Activated T-helper 1 cell treated with anti-CD3 and anti-CD28 coated beads, Interleukin-12 subunit alpha, Interleukin-12 subunit beta, Interleukin-2, Interleukin-4 antibody, amounts not matched to agents 30 ng/mL and 10 ng/mL and 1 ng/mL, durations not matched to agents 14 hours and 24 hours and 36 hours (primary cell): ENCODE measurements at places on chromosomes 3 and 15. TPM values are rescaled to one million over a fixed set of nuclear protein-coding genes. Genes with fewer than 3 reads are reported as not detected.
A peak's percentile ranks its signal among the peaks of the same experiment; 100 is the strongest.

DNA sequence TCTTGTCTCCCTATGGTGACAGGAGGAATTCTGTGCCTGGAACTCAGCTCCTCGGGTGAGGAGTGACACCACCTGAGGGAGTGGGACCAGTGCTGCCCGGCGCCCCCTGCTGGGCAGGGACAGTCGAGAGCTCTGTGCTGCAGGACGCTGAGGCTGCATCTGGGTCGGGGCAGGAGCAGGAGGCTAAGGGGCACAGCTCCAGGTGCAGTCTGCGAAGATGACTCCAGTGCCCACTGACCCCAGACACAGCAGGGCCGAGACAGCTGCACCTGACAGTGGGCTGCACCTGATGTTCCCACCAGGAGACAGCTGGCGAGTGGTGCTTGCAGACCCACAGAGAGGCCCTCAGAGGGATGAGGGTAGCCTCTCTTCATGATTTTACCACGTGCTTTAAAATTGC is 152.9 kb downstream of the ATP10A start:
- DNase-seq = peak; percentile 15

DNA sequence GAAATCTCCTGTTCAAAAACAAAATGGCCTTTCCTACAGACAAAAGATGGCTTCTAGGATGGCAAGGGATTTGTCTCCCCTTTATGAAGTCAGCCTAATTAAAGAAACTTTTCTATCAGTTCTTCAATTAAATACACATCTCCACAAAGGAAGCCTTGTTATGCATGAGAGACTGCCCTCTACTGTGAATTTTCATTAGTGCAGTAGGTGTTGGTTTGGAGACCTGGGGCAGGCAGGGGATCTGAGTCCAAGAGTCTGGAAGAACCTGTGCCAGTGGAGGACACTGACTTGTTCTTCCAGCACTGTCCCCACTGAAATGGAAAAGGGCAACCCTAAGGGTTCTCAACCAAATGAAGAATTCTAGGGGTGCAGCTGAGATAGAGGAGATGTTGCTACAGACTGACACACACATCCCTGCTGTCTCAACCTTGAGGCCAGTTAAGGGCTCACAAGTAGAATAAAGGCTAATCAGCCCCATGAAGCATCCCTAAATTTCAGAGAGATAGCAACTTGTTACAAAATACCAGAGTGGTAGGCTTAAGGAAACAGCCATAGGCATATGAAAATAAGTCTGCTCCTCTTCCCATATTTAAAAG is 174.0 kb upstream of the PRICKLE2 start:
- no peak for DNase-seq

DNA sequence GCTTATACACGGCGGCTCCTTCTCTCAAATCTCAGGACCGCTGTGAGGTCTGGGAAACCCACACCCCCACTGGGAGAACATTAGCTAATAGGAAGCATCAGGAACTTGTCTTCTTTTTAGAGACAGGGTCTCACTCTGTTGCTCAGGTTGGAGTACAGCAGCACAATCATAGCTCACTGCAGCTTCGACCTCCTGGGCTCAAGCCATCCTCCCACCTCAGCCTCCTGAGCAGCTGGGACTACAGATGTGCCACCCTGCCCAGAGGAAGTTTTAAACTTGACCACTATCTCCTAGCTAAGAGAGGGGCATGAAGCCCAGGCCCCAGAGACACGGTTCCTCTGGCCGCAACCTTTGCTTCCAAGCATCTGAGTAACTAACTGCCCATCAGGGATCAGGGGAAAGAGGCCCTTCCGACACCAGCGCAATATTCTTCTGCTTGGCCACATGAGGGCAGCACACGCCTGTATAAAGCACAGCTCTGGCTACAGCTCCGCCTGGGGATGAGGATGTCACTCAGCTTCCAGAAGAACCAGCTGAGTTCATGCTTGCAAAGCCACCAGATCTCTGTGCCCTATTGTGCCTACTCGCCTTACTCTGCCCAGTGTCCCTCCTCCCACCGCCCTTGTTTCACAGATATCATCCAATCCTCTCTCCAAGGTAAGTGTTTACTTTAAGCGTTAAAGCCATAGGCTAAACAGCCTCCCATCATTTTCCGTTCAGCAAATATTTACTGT is 57.6 kb upstream of the SLC6A11 start:
- no peak for DNase-seq

DNA sequence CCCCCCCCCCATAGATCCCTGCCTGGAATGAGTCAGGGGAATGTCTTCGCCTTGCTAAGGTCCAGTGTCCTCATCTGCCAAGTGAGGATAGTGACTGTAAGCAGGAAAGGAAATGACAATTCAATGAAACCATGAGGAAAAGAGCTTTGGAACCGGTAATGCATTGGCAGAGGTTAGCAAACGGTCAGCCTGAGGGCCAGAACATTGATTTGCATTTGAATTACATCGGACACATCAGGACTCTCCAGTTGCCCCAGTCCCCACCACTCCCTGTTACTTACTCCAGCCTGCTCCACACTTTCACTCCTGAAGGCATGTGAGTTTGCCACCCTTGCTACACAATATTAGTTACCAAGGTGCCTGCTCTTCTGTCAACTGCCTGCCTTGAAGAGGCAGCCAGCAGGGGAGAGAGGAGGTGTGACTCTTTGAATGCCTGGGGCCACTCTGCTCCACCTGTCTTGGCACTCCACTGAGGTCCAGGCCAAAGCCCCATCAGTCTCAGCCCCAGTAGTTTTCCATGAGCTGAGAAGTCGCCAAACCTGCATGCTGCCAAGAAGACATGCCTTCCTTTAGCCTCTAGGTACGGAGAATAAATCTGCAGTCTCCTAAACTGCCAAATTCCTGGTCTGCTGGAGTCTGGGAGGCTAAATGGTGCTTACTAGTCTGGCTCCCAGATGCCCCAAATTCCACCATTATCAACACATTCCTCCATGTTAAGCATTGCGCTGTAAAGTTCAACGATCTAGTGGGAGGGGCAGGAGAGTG is 191.7 kb upstream of the TLE3 start:
- DNase-seq = no peak

- no peak for DNase-seq
Measured at GRCh38 chr15:79881668-79882067, 15.1 kb downstream of the MTHFS start.

DNA sequence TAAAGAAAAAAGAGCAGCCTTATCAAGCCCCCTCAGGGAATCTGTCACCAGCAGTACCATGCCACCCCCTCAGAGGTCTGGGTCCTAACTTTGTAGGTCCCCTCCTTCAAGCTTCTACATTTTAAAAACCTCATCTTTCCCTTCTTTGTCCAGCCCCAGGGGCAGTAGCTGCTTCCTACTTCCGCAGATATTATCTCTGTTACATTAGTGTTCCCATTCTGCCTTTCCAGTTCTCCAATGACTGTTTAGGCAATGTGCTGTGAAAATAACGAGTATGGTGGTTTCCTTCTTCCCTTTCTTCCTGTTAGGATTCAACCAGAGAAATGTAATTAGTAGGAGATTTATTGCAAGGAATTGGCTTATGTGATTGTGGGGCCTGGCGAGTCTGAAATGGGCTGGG is 126.1 kb upstream of the TNIK start:
- DNase-seq = no peak

- no peak for DNase-seq
Measured at GRCh38 chr3:37558580-37558979, 303.1 kb upstream of the CTDSPL start.

DNA sequence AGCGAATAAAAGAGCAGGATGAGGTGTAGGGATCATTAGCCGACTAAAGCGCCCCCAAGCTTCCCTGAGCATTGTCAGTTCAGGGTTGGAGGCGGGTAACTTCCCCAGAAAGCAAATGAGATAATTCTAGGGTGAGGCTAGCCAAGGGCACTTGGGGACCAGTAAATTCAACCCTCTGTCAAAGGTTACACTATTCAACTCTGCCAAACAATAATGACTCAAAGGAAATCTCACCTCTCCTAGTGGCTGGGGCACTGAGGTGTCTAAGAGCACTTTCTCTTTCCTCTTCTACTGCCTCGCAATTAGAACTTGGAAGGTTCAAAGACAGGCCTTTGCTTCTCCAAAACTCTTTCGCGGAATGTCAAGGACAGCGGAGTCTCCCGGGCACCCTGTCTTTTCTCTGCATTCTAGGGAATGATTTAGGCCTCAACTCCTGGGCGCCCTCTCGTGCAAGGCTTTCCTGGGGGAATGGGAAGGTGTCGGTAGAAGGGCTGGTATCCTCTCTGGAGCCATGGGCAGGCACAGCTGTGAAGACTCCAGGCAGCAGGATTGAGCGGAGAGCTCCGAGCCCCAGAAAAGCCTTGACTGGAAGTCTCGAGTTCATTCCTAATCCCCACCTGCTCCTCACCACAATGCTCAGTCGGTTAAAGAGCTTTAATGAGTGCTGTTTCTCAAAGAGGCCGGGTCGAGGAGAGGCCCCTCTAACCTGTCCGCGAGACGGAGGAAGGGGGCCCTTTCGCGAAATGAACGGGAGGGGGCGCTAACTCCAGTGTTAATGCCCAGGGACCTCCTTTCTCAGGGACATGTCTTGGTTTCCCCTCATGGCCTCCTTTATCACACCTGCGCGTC is 21.9 kb downstream of the ZIC4 start:
- DNase-seq = no peak

DNA sequence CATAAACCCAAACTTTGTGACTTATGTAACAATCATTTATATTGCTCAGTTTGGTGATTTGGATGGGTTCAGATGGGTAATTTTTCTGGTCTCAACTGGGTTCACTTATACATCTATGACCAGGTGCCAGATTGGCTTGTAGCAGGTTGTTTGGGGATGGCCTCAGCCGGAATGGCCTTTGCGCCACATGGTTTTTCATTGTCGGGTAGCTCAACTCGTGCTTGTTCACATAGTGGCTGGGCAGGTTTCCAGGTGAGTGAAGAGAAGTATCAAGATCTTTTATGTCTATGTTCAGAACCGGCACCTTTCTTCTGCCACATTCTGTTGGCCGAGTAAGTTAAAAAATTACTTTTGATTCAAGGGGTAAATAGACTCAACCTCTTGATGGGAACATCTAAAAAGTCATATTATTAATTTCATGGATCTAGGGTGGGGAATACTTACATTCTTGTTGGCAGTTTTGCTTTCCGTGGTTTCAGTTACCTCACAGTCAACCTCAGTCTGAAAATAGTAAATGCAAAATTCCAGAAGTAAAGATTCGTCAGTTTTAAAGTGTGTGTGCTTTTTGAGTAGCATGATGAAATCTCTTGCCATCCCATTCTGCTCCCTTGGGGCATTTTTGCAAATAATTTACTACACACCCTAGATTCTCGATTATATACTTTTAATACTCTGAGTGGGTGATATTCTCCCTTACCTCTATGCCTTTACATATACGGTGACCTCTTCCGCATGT is 745.7 kb upstream of the CCDC54 start:
- no peak for DNase-seq

GRCh38 chr15:52975941-52976449 is 185.9 kb upstream of the ONECUT1 start:
- DNase-seq = no peak

GRCh38 chr3:194401346-194401745 is 2.3 kb upstream of the GP5 start:
- DNase-seq = no peak

- no peak for DNase-seq
Measured at GRCh38 chr3:188656196-188656982, 502.4 kb downstream of the LPP start.

DNA sequence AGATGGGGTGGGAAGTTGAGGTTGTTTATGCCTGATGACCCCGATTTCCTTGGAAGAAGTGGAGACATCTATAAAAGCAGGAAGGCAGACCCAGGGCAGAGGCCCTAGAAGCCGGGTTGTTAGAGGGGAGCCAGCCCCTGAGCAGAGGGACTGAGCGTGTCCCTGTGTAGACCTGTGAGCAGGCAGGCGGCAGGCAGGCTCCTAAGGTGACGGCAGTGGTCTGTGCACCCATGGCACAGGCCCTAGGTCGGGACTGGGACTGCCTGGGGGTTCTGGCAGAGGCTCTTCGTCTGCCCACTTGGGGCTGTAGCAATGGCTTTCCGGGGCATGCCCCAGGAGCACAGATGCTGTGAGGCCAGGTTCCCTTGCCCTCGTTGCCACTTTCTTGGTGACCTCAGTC is 9.9 kb downstream of the SEMA4B start:
- DNase-seq = no peak

DNA sequence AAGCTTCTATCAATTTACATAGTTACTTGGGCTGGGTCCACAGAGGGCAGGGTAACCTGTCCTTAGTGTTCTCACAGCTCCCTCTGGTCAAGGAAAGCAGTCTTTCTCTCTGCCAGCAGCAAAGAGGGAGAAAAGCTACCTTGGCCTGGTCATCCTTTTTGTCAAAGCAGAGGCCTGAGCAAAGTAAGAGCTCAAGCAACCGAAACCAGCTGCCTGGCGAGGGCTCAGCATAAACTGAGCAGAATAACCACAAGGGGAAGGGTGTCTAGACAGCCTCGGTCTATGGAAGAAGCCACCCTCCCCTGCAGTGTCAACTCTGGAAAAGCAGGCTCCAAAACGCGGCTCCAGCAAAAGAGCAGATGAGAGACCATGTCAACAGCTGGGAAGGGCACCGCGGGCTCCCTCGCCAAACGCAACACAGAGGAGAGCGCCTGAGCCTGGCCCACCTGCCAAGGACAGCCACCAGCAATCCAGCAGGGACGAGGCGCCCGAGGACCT is 17.4 kb downstream of the LRIG1 start:
- no peak for DNase-seq

GRCh38 chr15:56963710-56964109 is 45.3 kb downstream of the TCF12 start:
- no peak for DNase-seq

- no peak for DNase-seq
Measured at GRCh38 chr3:123627673-123628670, 43.1 kb upstream of the HACD2 start.

GRCh38 chr3:141709126-141709770 is 28.9 kb upstream of the RNF7 start:
- no peak for DNase-seq

- DNase-seq = no peak
Measured at GRCh38 chr15:95417761-95418160, 912.7 kb upstream of the NR2F2 start.

GRCh38 chr3:100104817-100105413 is 9.4 kb downstream of the FILIP1L start:
- no peak for DNase-seq

- DNase-seq = no peak
Measured at GRCh38 chr3:11711876-11712275, 68.2 kb upstream of the VGLL4 start.

DNA sequence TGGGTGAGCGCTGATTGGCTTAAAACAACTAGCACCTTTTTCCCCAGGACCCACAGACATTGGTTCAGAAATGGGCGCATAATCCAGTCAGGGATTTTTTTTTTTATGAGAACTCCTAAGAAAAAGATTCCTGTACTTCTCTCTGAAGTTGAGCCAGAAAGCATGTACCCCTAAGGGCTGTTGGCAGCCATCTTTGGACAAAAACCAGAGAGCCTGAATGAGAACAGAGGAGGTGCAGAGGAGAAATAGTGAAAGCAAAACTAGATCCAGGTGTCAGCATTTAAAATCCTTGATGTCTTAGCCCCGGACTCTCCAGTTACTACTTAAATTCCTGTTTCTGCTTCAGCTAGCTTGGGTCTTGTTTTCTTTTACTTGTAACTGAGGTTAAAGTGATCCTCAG is 1.9 kb upstream of the SLC27A2 start:
- DNase-seq = no peak

Gene CFAP91
- total RNA-seq = 0.24 TPM in 1 of 2 replicates, not detected in the other

Gene SPINK8
- not detected in 2 replicates for total RNA-seq

Gene ASB14
- not detected in 2 replicates for total RNA-seq

Gene SLC12A1
- total RNA-seq = not detected in 2 replicates

Gene CHRNA3
- total RNA-seq = not detected in 2 replicates

Gene ITPKA
- 2.8 and 3.1 TPM in 2 replicates for total RNA-seq

Gene BOC
- total RNA-seq = 2.1 and 3.3 TPM in 2 replicates

Gene IL17RB
- 0.91 and 1.2 TPM in 2 replicates for total RNA-seq

Gene MAP6D1
- 2.1 and 2.2 TPM in 2 replicates for total RNA-seq

Gene CNTN6
- not detected in 2 replicates for total RNA-seq

Gene SCN11A
- total RNA-seq = 0.05 TPM in 1 of 2 replicates, not detected in the other
